ENCODE measurements at places on chromosomes 5 and 9.

DNA sequence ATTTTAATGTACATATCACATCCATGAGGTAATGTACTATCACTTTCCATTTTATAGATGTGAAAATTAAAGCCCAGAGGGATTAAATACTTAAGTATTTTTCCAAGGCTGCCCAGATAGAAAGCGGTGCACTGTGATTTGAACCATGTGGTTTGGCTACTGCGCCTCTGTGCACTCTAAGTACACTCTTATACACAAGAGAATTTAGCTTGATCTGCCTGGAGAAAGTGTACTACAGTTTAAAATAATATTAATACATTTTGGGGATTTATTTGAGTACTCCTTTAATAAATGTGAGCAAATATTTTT, 360.4 kb upstream of the ACTBL2 start:
- no peak for DNase-seq

DNA sequence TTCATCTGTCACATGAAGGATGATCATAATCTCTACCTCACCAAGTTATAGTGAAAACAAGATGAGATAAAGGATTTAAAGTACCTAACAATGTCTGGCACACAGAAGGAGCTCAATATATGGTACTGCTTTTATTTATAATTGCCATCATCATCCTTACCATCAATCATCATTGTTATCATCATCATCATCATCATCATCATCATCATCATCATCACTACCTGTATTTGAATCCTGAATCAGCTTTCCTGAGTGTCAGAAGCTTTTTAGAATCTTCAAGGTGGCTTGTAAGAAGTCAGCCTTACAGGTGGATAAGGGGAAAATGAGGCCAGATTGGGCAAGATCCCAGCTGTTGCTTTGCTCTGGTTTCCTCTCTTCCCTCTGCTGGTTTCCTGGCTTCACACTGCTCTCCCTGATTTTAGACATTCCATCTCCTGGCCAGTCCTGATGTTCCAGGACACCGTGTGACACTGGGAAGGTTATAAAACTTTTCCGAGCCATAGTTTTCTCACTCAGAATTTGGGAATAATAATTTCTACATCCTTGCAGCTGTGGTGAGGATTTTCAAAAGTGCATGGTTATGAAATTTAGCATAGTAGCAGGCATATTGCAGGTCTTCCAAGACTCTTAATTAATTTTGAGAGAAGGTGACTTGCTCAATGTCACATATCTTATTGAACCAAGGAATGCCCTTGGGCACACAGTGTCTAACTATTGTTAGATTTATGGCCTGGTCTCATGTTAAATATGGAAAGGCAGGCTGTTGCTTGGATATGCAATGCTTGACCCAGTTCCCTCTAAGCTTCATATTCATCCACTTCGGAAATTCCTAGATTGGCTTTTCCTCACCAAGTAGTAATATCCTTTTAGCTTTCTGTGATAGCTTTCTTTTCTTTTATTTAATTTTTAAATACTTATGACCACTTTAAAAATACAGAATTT, 160.7 kb downstream of the TMEM38B start:
- no peak for DNase-seq

DNA sequence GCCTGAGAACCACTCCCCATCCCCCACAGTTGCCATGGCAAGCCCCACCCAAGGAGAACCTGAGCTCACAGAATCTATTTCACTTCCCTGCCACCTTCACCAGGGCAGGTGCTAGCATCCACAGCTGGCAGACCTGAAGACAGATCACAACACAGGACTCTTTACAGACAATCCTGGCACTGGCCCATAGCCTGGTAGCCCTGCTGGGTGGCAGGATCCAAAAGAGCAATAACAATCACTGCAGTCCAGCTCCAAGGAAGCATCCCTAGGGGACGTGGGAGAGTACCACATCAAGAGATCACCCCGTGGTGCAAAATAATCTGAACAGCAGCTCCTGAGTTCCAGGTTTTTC, 463.2 kb upstream of the PIK3R1 start:
- DNase-seq = no peak

- DNase-seq = no peak
Measured at GRCh38 chr5:114634967-114635901, 273.4 kb downstream of the KCNN2 start.

- DNase-seq = no peak
Measured at GRCh38 chr5:54091307-54092130, 218.9 kb downstream of the ARL15 start.

GRCh38 chr5:83718936-83719495, 1.6 kb downstream of the HAPLN1 start:
- no peak for DNase-seq

DNA sequence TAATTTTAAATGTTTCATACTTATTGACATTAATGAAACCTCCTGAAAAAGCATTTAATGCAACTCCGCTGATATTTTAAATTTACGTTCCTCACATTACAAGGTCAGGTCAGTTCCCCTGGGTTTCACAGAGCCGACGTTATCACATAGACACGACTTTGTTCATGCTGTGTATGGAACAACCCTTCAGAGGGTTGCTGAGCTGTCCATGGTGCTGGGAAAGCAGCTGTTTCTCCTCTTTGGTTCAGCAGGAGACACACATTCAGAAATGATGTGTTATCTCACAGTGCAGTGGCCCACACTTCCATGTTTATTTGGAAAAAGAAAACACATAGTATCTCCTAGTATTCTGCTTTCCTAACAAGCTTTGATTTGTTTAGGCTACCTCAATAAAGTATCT, 53.5 kb downstream of the PPP2R2B start:
- no peak for DNase-seq

DNA sequence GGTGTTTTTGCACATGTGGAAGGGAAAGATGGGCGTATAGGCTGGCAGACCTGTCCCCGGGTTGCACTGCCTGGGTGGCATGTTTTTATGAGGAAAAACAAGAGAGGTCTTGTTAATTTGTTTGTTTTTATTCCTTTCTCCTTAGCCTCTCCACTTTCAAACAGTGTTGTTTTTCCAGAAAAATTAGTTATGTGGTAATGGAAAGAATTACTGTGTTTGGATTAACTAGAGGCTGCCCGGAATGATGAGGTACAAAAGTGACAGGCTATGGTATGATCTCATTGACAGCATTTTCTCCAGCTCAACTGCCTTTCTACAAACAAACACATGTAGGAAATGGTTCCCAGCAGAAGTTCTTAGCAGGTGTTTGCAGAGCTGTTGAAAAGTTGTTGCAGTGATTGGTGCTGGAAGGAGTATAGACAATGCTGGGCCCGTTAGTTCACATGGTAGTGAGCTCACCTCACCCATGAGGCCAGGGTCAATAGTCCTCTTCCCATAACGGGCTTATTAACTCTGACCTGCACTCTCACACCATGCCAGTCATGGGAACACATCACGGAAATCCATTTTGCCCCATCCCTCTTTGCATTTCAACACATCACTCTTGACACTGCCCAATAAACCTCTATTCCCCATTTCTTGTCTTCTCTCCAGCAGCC, 111.3 kb upstream of the SAP30L start:
- no peak for DNase-seq

DNA sequence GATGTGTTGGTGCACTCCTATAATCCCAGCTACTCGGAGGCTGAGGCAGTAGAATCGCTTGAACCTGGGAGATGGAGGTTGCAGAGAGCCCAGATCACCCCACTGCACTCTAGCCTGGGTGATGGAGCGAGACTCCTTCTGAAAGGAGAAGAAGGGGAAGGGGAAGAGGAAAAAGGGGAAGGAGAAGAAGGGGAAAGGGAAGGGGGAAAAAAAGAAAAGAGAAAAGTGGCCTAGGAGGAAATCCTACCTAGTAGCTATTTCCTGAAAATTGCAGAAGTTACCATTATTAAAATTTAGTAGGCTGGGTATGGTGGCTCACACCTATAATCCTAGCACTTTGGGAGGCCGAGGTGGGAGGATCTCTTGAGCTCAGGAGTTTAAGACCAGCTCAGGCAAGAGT, 67.4 kb downstream of the ARRDC3 start:
- no peak for DNase-seq

DNA sequence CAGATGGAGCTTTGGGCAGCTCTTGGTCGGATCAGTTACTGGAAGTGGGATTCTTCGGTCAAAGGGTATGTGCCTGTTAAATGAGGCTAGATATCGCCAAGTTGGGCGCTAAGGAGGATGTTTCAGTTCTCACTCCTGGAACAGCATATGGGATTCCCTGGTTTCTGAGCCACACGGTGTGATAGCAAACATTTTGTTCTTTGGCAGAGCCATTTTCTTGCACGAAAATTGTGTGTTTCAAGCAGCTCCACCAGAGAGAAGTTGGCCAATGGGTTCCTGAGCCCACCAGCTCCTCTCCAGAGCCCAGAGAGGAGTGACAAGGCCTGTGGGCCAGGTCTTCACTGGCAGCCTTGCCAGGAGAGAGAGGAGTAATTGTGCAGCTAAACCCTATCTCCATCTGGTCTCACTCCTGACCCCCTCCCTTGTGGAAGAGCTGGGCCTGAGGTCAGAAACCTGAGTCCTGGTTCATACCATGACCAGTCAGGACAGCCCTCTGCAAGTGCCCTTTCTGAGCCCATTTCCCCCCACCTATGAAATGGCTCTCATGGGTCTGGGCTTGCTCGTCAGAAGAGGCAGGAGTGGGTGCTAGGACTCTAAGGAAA, 10.7 kb upstream of the SLC6A7 start:
- no peak for DNase-seq

GRCh38 chr5:152425083-152425482, 20.0 kb upstream of the NMUR2 start:
- no peak for DNase-seq

GRCh38 chr9:88578121-88579049, 43.4 kb downstream of the NXNL2 start:
- peak; percentile 90 for DNase-seq

- DNase-seq = no peak
Measured at GRCh38 chr5:172336676-172337285, 53.2 kb upstream of the UBTD2 start.

GRCh38 chr5:128596071-128596470, 58.0 kb upstream of the FBN2 start:
- no peak for DNase-seq

DNA sequence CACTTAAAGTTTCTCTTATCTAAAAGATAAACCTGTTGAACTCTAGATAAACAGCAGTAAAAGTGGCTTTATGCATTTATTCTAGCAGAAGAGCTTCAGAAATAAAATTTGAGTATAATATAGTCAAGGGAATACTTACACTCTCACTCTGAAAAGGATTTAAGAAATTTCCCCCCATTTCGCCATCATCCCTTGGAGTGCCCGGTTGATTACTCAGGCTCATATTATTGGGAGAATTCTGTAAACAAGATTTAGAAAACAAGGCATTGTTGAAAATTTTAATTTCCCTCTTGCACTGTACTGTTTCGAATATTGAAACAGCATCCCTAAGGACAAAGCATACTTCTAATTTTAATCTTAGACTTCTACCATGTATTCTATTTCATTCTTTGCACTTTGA, 34.5 kb upstream of the ACOT12 start:
- DNase-seq = no peak

DNA sequence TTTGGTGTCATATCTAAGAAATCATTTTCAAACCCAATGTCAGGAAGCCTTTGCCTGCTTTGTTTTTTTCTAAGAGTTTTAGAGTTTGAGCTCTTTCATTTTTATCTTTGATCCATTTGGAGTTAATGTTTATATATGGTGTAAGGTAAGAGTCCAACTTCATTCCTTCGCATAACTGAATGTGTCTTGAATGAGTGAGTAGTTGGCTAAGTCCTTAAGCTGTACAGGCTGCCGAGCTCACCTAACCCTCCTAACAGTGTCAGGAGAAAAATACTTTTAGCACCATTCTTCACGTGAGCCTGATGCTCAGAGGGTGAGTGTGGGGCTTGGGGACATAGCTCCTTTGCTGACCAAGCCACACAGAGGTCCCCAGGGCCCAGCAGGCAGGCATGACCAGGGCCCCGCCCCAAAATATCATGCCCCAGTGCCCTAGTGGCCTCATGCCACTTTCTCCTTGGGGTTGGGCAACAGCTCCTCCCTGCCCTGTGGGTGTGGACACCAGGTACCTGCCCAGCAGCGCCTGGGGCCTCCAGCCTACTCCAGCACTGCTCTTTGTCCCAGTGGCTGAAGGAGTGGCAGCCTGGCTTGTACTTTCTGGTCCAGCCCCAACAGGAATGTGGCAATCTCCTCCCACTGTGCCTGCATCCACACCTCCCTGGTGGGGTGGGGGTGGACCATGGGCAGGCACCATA, 17.2 kb downstream of the PPARGC1B start:
- DNase-seq = peak; percentile 92

- no peak for DNase-seq
Measured at GRCh38 chr9:130186839-130187522, 14.8 kb downstream of the NCS1 start.

DNA sequence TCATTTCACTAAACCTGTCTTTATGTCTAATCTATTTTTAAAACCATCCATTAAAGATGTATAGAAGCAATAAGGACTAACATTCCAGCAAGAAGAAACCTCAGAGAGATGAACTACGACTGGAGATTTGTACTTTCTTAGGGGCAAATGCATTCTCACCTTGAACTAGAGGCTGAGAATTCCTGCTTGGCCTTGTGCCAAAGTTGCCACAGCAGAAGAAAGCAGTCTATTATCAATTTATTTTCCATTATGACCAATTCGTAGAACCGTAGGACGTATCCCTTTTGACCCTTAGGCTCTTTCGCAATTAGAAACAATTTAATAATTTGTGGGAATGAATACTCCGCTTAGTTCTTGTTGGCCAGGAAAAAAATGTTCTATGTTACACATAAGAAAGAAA, 1647.4 kb upstream of the CDH9 start:
- no peak for DNase-seq

- no peak for DNase-seq
Measured at GRCh38 chr5:3181671-3182070, 414.0 kb upstream of the IRX1 start.

DNA sequence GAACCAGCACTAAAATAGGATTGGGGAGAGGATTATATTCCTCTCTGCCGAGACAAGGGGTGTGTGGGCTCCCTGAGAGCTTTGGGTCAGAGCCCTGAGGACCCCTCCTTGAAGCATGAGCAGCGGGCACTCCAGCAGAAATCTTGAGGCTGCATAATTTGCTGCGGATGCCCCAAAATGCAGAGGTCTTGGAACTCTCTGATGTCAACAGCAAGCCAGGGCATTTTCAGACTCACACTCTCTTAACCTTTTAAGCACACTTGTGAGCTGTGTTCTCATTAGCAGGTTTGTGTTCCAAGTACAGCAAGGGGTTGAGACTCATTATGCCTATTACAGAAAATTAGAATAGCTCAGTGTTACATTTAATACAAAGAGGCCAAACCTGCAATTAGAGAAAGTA, 513.0 kb upstream of the ADAMTS16 start:
- DNase-seq = no peak

- no peak for DNase-seq
Measured at GRCh38 chr9:18861609-18862544, 171.1 kb downstream of the SAXO1 start.

DNA sequence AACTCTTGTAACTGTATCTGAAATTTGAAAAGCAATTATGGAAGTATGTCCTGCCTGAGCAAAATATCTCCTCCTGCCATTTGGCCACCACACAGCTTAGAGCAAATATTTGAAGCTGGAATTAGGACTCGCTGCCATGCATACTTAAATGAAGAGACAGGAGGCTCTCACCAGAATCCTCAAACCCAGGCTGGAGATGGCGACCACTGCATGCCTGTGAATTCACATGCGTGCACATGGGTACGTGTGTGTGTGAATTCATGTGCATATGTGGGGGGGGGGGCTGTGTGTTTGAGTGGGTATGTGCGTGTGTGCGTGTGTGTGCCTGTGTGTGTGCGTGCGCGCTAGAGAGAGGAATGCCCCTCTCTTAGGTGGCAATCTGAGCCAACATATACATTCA, 84.1 kb upstream of the IRX1 start:
- DNase-seq = no peak

- peak; percentile 85 for DNase-seq
Measured at GRCh38 chr9:137406876-137407589, 15.9 kb downstream of the EXD3 start.
